ENCODE measurements at places on chromosomes 4 and X.
A peak's percentile ranks its signal among the peaks of the same experiment; 100 is the strongest.

- DNase-seq: no peak
Measured at GRCh38 chr4:186790630-186791029, 67.0 kb upstream of the FAT1 start.

DNA sequence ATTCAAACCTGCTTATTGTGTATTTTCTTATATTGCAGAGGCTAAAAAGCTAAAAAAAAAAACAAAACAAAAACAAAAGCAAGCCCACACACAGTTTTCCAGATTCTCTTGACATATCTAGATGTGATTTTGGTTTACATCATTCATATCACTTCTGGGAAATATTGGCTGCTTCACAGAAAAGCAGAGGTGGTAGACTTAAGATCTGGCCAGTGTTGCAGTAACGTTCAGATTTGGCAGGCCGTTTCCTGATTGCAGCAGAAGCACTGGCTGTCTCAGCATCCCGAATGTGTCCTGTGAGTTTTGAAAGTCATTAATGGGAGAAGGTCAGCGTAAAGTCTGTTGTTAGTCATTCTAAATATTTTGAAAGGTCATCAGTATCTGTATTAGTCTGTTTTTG, 2062.0 kb downstream of the ARAP2 start:
- no peak for DNase-seq

- no peak for DNase-seq
Measured at GRCh38 chr4:20444599-20445337, 193.1 kb downstream of the SLIT2 start.

DNA sequence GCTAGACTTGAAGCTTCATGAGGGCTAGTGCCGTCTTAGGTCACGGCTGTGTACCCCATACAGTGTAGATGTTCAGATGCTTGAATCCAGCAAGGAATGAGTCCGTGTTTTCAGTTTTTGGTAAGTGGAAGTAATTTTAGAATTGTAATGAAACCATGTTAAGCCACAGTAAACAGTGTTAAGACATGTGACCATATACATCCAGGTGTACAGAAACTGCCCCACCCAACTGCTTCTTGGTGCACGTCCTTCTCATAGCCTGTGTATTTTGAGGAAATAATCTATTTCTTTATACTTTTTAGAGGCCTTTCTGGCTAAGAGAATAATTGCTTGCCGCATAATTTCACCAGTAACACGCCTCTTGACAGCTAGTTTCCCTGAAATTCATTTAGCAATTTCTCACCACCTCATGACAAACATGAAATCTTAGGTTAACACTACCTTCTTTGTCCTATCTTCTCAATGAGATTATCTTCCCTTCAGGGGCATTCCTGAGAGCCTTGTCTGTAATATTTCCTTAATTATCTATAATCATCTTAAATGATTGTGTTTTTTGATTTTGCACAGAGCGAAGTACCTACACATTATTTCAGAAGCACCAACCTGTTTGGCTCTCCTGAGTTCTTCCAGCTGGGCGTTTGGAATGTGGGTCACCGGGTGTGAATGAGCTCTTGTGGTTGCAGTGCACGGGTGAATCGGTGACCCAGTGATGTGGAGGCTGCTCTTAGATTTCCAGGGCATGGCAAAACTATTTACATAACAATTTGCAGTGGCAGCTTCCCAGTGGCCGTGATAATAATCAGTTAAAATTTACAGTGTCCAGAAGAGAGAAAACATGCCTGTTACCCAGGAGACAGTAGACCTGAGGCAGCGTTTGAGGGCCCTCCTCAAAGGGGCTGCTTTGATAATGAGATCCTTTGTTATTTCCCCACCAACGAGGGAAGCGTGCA, 50.2 kb upstream of the TADA2B start:
- no peak for DNase-seq

DNA sequence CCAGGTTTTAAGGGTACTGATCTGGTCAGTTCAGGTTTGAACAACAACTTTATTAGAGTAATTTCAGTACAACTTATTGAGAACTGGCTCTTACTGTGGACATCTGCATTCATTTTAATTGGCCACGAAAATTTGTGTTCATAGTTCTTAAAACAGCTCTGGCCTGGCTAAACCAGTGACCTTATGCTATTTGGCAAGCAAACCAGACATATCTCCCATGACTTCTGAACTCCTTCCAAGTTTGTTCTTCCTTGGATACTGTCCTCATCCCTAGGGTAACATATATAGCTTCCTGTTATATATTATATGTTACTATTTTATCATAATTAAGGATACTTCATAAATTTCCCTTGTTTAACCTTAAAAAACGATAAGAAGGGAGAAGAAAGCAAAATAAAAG, 841.9 kb downstream of the TRAM1L1 start:
- no peak for DNase-seq

DNA sequence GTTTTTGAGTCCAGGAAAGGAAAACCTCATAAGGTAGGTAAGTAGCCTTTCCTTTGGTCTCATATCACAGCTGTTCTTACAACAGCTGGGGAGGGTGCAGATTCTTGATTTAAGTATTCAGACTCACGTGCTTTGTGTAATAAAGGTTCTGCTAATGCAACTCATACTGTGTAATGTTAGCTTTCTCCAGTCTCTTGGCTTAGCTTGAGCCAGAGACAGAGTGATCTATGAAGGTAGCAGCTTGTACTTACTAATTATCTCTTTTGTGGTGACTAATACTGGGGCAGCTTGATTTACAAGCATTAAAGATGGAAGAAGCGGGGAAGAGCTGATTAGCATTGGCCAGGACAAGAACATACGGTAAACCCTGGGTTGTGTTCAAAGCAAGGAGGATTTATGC, 80.3 kb downstream of the LNX1 start:
- no peak for DNase-seq

GRCh38 chr4:2246384-2247127, 4.6 kb upstream of the HAUS3 start:
- no peak for DNase-seq

DNA sequence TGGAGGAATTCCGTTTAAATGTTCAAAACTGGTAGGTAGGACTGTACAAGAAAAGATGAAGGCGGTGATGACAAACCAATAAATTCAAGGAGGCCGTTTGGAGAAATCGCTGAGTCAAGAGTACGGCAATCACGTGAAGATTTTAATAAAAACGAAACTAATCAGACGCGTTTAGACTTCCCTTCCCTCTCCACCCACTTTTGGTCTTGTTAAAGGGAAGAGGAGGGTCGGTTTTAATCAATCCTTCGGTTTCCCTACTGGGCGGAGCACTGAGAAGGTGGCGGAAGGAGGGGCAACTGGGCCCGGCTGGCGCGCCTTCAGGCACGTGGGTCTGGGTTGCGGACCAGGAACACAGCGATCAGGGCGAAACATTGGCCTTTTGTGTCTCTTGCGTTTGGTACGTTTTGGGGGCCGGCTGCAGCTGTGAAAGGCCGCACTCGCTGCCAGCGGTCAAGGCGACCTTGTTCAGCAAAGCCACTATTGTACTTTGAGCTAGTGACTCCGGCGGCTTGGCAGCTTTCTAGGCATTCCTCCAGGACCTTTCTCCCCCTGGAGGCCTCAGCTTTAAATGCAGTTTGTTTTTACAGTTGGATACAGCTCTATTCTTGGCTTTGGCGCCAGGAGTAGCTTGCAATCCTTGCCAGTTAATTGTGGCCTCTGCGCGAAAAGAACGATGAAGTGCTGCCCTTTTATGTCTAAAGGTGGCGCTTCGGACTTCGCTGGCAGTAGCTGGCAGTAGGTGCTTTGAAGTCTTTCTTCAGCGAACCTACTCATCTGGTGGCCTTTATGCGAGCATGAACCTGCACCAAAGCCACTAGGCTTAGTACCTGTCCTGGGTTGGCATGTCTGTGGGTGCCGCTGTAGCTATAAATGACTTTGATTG, 16.8 kb upstream of the LAMP2 start:
- DNase-seq: peak; percentile 72

DNA sequence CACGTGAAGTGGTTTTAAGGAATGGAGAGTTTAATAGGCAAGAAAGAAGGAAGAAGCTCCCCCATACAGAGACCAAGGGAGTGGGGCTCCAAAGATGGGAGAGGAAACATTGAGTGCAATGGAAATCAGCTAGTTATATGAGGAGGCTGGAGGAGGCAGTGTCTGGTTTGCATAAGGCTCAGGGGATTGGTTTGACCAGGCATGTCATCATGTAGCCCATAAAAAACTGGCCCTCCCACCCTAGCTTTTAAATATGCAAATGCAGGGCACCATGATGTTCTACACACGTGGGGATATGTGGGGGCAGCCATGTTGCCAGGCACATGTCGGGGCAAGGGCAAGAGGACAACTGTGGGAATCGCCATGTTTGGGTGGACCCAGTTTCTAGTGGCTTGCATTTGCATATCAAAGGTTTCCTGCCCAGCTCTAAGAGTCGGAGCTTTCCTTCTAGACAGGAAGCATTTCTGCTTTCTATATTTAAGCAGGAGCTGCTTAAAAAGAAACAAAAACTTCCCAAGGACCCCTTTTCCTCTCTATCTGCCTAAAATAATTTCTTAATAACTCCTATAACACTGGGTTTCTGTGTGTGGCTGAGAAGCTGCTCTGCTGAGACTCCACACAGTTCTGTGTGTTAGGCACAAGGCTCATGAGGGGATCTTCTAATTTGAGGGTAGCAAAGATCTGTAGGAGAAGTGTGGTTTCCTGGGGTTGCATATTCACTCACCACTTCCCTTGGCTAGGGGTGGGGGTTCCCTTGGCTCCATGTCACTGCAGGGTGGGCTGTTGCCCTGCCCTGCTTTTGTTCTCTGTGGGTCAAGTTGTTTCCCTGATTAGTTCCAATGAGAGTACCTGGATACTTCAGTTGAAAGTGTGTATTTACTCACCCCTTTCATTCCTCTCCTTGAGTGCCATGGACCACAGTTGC, 113.5 kb downstream of the VSIG4 start:
- DNase-seq: peak; percentile 65

DNA sequence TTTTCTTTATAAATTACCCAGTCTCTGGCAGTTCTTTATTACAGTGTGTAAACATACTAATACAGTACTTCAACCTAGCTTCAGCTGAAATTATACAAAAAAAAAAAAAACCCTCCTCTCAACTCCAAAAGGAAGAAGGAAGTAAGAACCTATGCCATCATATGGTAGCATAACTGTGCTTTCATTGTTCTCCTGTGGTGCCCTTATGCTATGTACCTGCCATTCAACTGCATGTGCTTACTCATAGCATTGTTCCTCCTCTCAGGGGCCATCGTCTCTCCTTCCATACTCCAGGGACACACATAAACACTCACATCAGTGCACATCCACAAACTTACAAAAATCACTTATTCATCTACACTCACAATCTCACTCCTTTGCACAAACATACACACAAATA, 470.1 kb upstream of the HS3ST1 start:
- DNase-seq: no peak
